ENCODE measurements at places on chromosomes 3 and 15.

GRCh38 chr15:60528530-60528929, 49.6 kb upstream of the ICE2 start:
- no peak for DNase-seq
- no peak overlapping the region for H3K4me3 ChIP-seq
- H3K27ac ChIP-seq: no peak overlapping the region
- no peaks in the 10 kb centered on the region for H3K36me3 ChIP-seq
- H3K4me1 ChIP-seq: no peaks in the 10 kb centered on the region

DNA sequence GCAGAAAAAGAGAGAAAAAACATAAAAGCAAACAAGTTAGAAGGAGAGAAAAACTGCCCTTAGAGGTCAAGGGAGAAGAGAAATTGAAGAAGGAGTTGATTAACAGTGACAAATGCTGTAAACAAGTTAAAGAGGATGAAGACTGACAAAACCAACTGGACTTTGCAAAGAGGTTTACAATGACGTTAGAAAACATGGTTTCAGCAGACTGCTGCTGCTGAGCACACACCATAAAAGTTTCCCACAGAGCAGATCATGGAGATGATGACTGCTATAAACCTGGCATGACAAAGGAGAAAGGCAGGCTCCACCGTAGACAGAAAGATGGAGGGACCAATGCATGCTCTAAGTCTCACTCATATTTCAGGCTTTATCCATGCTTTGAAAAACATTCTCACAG, 78.7 kb downstream of the POLQ start:
- no peaks in the 10 kb centered on the region for H3K27me3 ChIP-seq
- no peak overlapping the region for H3K27ac ChIP-seq
- peaks cover 82% of the 10 kb centered on the region for H3K36me3 ChIP-seq
- no peak for DNase-seq
- no peaks in the 10 kb centered on the region for H3K4me1 ChIP-seq

GRCh38 chr15:40252438-40253166, 13.7 kb downstream of the PAK6 start:
- no peak overlapping the region for H3K4me3 ChIP-seq
- H3K4me1 ChIP-seq: no peaks in the 10 kb centered on the region
- no peak overlapping the region for H3K27ac ChIP-seq
- H3K36me3 ChIP-seq: no peaks in the 10 kb centered on the region
- no peak for DNase-seq

- DNase-seq: no peak
- H3K27me3 ChIP-seq: no peaks in the 10 kb centered on the region
- peak overlapping the region; percentile 54 for H3K27ac ChIP-seq
- peaks cover 68% of the 10 kb centered on the region for H3K4me1 ChIP-seq
- no peaks in the 10 kb centered on the region for H3K36me3 ChIP-seq
- H3K4me3 ChIP-seq: no peak overlapping the region
These were observed 174.1 kb downstream of the KLHL25 start for GRCh38 chr15:85620690-85621049.

GRCh38 chr3:58293516-58293915, 12.5 kb upstream of the RPP14 start:
- no peaks in the 10 kb centered on the region for H3K4me1 ChIP-seq
- H3K27ac ChIP-seq: no peak overlapping the region
- no peak overlapping the region for H3K4me3 ChIP-seq
- H3K27me3 ChIP-seq: peaks cover 3% of the 10 kb centered on the region
- DNase-seq: no peak
- H3K36me3 ChIP-seq: no peaks in the 10 kb centered on the region

DNA sequence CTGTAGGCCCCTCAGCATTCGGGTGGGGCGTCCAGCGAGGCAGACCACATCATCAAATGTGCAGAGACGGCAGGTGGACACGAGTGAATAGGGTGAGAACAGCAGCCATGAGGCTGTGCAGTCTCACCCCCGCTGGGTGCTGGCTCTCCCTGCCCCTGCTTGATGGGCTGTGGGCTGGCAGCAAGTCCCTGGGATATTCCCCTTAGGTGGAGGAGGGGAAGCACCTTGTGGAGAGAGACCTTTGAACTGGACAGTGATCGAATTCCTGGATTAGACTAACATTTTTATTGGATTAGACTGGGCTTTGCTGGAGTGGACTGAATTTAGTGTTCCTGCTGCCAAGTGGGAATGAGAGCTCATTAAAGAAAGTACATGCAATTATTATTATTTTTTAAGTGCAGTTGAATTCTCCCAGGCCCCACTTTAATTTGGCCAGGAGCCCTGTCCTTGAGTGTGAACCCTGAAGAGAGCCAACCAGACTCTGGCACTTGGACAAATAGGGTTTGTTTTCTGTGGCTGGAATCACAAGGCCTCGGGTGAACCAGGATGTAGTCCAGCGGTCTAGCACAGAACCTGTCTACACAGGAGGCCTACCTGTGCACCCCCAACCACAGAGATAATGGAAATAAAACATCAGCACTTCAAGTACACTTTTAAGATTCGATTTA, 193.1 kb downstream of the ABHD5 start:
- H3K4me3 ChIP-seq: no peak overlapping the region
- no peaks in the 10 kb centered on the region for H3K36me3 ChIP-seq
- H3K27me3 ChIP-seq: no peaks in the 10 kb centered on the region
- no peak for DNase-seq
- no peak overlapping the region for H3K27ac ChIP-seq

- DNase-seq: no peak
- H3K27me3 ChIP-seq: no peaks in the 10 kb centered on the region
- no peaks in the 10 kb centered on the region for H3K36me3 ChIP-seq
These were observed 213.0 kb upstream of the ROBO2 start for GRCh38 chr3:76826861-76827260.

- H3K27me3 ChIP-seq: no peaks in the 10 kb centered on the region
- no peaks in the 10 kb centered on the region for H3K4me1 ChIP-seq
- peaks cover 81% of the 10 kb centered on the region for H3K36me3 ChIP-seq
- H3K27ac ChIP-seq: no peak overlapping the region
- DNase-seq: no peak
- no peak overlapping the region for H3K4me3 ChIP-seq
These were observed 46.6 kb downstream of the DPP8 start for GRCh38 chr15:65470866-65471265.

GRCh38 chr15:83285979-83286553, 1.6 kb upstream of the BNC1 start:
- no peak for DNase-seq
- no peak overlapping the region for H3K27ac ChIP-seq
- H3K4me1 ChIP-seq: no peaks in the 10 kb centered on the region
- H3K36me3 ChIP-seq: no peaks in the 10 kb centered on the region

DNA sequence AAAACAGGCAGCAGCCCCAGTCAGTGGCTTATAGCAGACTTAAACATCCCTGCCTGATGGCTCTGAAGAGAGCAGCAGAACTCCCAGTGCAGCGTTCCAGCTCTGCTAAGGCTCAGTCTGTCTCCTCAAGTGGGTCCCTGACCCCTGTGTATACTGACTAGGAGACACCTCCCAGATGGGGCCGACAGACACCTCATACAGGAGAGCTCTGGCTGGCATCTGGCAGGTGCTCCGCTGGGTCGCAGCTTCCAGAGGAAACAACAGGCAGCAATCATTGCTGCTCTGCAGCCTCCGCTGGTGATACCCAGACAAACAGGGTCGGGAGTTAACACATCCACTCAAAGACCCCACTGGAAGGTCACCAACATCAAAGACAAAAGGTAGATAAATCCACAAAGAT, 93.5 kb downstream of the RFX7 start:
- no peaks in the 10 kb centered on the region for H3K27me3 ChIP-seq
- DNase-seq: no peak
- H3K4me3 ChIP-seq: no peak overlapping the region
- H3K36me3 ChIP-seq: peaks cover 8% of the 10 kb centered on the region

- peaks cover 61% of the 10 kb centered on the region for H3K36me3 ChIP-seq
- DNase-seq: no peak
- H3K27ac ChIP-seq: no peak overlapping the region
- 0 out of 2 replicates have a peak, but pooled peaks cover 5% of the 10 kb centered on the region for H3K4me1 ChIP-seq
These were observed 11.1 kb downstream of the EIF2A start for GRCh38 chr3:150557725-150558124.

- no peak overlapping the region for H3K4me3 ChIP-seq
- no peaks in the 10 kb centered on the region for H3K36me3 ChIP-seq
- no peaks in the 10 kb centered on the region for H3K4me1 ChIP-seq
These were observed 318.9 kb upstream of the IL12A start for GRCh38 chr3:159669766-159670165.

DNA sequence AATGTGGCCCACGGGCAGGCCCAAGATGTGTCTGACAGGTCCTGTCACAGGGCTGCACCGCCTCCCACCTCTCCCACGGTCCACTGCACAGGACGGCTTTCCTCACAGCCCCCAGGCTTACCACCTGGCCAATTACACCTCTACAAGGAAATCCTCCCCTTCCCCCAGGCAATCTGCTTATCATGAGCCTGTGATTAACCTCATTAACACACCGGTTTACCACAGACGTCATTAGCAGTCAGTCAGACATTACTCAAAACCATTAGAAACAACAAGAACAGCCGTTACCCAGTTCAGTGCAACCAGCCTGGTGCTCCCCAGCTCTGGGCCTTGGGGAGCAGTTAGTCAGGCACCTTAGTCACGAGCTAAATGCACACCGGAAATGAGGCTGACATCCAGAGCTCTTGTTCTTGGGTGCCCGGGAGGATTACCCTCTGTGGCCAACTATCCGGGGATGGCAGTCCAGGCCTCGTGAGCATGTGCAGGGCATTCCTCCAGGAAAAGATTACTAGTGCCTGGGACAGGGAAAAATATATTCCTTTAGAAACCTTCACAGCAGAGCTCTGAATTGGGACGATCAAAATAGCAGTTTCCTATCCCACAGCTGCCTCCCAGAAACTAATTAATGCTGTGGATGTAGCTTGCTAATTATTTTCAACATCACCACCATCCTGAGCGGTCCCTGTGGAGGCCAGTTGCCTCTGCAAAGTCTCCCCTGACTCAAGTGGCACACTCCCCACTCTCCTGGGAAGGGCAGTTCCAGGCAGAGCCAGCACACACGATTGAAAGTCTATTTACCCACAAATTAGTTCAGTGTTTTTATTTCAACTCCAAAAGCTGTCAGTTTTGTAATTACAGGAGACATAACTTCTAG, 117.4 kb upstream of the ZBED2 start:
- H3K27ac ChIP-seq: no peak overlapping the region
- no peaks in the 10 kb centered on the region for H3K27me3 ChIP-seq
- H3K4me1 ChIP-seq: no peaks in the 10 kb centered on the region
- DNase-seq: no peak
- H3K36me3 ChIP-seq: 0 out of 2 replicates have a peak, but pooled peaks cover 8% of the 10 kb centered on the region

DNA sequence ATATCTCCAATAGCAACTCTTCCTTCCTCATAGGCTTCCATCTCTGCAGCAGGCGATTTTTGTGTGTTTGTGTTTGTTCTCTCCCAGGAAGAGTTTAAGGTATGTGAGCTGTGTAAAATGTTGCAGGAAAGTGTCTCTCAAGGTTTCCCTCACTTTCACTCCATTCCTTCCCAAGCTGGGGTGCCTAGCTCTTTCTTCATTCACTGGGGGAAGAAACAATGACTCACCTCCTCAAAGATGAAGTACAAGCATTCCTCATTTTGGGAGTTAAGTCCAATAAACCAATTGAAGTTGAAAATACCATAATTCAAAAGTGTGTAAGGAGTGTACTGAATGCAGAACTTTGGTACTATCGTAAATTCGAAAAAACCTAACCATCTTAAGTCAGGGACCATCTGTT, 422.7 kb upstream of the CFAP20DC start:
- H3K36me3 ChIP-seq: no peaks in the 10 kb centered on the region
- H3K27me3 ChIP-seq: no peaks in the 10 kb centered on the region
- no peak overlapping the region for H3K27ac ChIP-seq
- DNase-seq: no peak
- no peak overlapping the region for H3K4me3 ChIP-seq
- peaks cover 7% of the 10 kb centered on the region for H3K4me1 ChIP-seq

GRCh38 chr15:72521682-72522081, 47.6 kb downstream of the ARIH1 start:
- no peaks in the 10 kb centered on the region for H3K27me3 ChIP-seq
- no peak overlapping the region for H3K4me3 ChIP-seq
- no peak for DNase-seq
- H3K36me3 ChIP-seq: peaks cover 30% of the 10 kb centered on the region
- H3K4me1 ChIP-seq: no peaks in the 10 kb centered on the region
- no peak overlapping the region for H3K27ac ChIP-seq

DNA sequence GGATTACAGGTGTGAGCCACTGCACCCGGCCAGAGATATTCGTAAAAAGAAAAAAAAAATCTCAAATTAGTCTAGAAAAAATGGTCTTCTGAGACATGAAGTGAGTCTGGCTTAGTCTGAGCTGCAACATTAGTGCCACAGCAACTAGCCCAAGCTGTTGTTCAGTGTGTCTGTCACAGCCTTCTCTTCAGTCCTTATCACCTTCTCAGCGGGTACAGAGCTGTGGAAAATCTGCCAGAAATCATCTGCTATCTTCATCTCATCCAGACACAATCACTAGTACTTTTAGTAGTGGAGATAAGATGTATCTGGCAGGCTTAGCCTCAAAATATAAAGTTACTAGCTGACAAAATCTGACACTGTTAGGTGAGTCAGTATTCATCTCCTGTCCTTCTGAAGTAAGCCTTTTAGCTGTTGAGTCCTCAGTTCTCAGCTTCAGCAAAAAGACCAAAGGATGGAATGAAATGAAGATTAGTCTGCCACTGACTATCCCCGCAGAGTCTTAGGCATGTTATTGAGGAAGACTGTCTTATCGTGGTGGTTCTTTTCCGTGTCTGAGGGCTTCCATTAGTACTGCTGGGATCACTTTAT, 120.5 kb upstream of the CGNL1 start:
- H3K4me1 ChIP-seq: no peaks in the 10 kb centered on the region
- H3K27me3 ChIP-seq: no peaks in the 10 kb centered on the region
- H3K27ac ChIP-seq: no peak overlapping the region
- H3K36me3 ChIP-seq: peaks cover 56% of the 10 kb centered on the region
- no peak for DNase-seq

- no peak overlapping the region for H3K27ac ChIP-seq
- H3K4me3 ChIP-seq: no peak overlapping the region
- no peaks in the 10 kb centered on the region for H3K4me1 ChIP-seq
- H3K27me3 ChIP-seq: no peaks in the 10 kb centered on the region
- no peak for DNase-seq
- no peaks in the 10 kb centered on the region for H3K36me3 ChIP-seq
These were observed 432.1 kb upstream of the MDFIC2 start for GRCh38 chr3:70744536-70744935.

DNA sequence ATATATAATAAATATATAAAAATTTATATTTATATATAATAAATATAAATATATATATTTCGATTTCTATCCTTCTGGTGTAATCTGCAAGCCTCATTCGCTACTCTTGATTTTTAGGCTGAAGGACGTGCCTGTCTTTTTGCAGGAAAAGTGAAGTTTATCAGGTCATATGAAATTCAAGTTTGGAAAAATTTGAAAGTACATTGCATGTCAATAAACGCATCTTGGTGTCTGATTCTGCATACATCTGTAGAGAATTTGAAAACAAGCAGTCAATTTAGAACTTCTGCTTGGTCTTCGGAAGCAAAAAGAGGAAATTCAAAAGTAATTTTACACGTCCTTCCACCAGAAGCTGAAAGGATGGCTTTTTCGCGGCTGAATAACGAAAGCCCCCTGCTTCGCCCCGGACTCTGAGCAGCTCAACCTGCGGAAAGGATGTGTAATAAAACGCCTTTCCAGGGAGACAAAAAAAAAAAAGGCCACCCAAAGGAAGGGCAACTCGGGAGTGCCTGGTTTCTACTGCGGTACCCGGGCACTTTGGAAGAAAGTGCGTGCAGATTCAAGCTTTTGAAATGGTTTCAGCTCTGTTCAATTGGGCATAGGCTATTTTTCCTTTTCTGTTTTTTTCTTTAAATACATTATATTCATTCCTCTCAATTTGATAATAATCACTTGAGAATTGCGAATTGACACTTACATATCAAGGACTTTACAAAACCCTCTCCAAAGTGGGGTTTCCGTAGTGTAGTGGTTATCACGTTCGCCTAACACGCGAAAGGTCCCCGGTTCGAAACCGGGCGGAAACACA, 1.5 kb upstream of the MYNN start:
- peak overlapping the region; percentile 79 for H3K4me3 ChIP-seq
- H3K36me3 ChIP-seq: peaks cover 24% of the 10 kb centered on the region
- peaks cover 32% of the 10 kb centered on the region for H3K4me1 ChIP-seq
- peak; percentile 77 for DNase-seq
